ENCODE measurements at places on chromosomes 11 and 22. TPM values are rescaled to one million over a fixed set of nuclear protein-coding genes. Genes with fewer than 3 reads are reported as not detected.
A peak's percentile ranks its signal among the peaks of the same experiment; 100 is the strongest.

- no peak overlapping the region for H3K4me3 ChIP-seq
- H3K27me3 ChIP-seq = peaks cover 41% of the 10 kb centered on the region
- H3K36me3 ChIP-seq = no peaks in the 10 kb centered on the region
- H3K27ac ChIP-seq = no peak overlapping the region
- no peak for DNase-seq
Measured at GRCh38 chr22:49697047-49697446, 130.6 kb downstream of the BRD1 start.

GRCh38 chr22:32413719-32414118, 1.7 kb upstream of the RTCB start:
- peaks cover 34% of the 10 kb centered on the region for H3K4me1 ChIP-seq
- H3K36me3 ChIP-seq = no peaks in the 10 kb centered on the region
- H3K27me3 ChIP-seq = peaks cover 16% of the 10 kb centered on the region
- H3K4me3 ChIP-seq = no peak overlapping the region
- H3K27ac ChIP-seq = no peak overlapping the region
- no peak for DNase-seq

DNA sequence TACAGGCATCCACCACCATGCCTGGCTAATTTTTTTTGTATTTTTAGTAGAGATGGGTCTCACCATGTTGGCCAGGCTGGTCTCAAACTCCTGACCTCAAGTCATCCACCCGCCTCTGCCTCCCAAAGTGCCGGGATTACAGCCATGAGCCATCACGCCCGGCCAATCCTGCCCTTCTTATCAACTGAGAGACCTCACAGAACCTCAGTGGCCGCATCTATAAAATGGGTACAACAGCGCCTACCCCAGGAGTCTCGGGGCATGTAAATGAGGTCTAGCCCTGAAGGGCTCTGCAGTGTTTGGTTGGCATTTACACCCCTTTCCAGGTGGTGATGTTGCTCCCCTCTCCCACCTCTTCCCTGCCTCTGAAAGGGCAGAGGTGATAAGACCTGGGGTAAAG, 11.7 kb downstream of the SYNGR1 start:
- no peaks in the 10 kb centered on the region for H3K36me3 ChIP-seq
- H3K4me3 ChIP-seq = no peak overlapping the region
- peaks cover 11% of the 10 kb centered on the region for H3K4me1 ChIP-seq
- H3K27ac ChIP-seq = no peak overlapping the region

- H3K27me3 ChIP-seq = no peaks in the 10 kb centered on the region
- peak overlapping the region; percentile 99 for H3K27ac ChIP-seq
- peaks cover 28% of the 10 kb centered on the region for H3K36me3 ChIP-seq
Measured at GRCh38 chr11:75563978-75564552, 2.0 kb downstream of the SERPINH1 start.

DNA sequence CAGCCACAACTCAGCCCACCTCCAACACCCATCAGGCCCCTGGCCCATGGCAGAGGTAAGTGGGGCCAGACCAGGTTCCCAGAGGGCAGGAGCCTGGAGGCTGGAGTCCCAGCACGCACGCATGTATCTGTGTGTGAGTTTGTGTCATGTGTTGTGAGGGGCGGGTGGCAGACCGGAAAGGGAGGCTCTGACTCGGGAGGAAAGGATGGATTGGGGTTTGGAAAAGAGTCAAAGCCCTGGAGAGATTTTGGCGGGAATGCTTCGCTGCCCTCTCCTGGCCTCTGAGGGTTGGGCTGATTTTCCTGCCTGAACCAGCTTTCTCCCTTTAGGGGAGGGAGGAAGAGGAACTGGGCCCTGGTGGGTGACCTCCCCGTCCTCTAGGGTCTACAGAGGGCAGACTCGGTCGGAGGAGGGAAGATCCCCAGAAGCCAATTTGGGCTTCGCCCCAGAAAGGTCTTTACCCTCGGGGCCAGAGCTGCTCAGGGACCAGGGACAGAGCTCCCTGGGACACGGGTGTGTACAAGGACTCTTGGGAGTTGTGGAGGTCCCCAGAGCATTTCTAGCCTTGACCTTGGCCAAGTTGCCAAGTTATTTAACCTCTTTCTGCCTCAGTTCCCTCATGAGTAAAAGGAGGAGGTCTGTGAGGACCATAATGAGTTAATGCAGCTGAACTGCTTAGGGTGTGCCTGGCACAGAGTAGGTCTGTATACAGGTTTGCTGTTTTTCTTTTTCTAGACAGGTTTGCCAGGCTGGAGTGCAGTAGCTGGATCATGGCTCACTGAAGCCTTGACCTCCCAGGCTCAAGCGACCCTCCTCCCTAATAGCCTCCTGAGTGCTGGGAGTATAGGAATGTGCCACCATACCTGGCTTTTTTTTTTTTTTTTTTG, 6.9 kb downstream of the C11orf68 start:
- H3K27ac ChIP-seq = peak overlapping the region; percentile 3
- peaks cover 31% of the 10 kb centered on the region for H3K4me1 ChIP-seq
- H3K4me3 ChIP-seq = no peak overlapping the region
- peak; percentile 83 for DNase-seq

GRCh38 chr11:120184946-120185705, 25.7 kb upstream of the OAF start:
- H3K4me3 ChIP-seq = no peak overlapping the region
- H3K27me3 ChIP-seq = no peaks in the 10 kb centered on the region
- no peaks in the 10 kb centered on the region for H3K36me3 ChIP-seq
- peak overlapping the region; percentile 83 for H3K27ac ChIP-seq

GRCh38 chr11:8192016-8192895, 23.4 kb upstream of the RIC3 start:
- H3K27ac ChIP-seq = no peak overlapping the region
- no peaks in the 10 kb centered on the region for H3K36me3 ChIP-seq
- peak; percentile 74 for DNase-seq
- H3K4me3 ChIP-seq = no peak overlapping the region
- H3K27me3 ChIP-seq = no peaks in the 10 kb centered on the region

DNA sequence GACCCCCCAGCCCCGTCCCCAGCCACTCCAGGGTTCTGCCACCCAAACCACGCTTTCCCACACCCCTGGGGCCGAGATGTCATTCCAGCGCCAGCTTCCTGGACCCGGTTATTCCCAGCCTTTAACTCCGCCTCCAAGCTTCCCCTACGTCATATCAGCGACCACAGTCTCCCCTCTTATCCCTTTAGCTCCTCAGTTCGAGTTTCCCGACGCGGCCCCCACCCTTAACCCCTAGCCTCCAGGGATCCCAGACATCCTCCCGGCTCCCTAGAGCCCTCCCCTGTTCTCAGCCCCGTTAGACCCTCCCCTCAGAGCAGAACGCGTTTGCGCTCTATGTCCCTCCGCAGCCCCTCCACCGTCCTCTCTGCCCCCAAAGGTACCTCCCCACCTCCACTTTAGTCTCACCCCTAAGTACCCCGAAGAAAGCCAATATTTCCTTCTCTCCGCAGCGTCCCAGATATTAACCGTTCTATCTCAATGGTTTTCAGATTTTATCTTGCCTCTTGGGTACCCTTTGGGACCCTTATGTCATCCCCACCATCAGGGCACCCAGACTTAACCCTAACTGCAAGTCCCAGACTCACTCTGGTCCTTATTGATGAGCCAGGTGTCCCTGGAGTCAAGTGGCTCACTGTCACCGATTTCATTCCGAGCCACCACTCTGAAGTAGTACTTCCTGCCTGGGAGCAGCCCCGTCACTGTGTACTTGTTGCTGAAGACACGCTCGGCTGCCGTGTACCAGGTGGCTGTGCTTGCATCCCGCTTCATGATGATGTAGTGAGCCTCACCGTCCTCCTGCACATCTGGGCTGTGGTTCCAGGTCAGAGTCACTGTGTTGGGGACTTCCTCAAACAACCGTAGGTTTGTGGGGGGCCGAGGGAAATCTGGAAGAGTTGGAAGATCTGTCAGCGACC, 8.0 kb downstream of the TMEM86A start:
- peaks cover 25% of the 10 kb centered on the region for H3K4me1 ChIP-seq
- peak overlapping the region; percentile 57 for H3K4me3 ChIP-seq
- DNase-seq = peak; percentile 95

- peaks cover 62% of the 10 kb centered on the region for H3K4me1 ChIP-seq
- H3K27me3 ChIP-seq = no peaks in the 10 kb centered on the region
- H3K4me3 ChIP-seq = no peak overlapping the region
- no peak overlapping the region for H3K27ac ChIP-seq
- DNase-seq = no peak
Measured at GRCh38 chr11:130103296-130103814, 33.7 kb downstream of the APLP2 start.

DNA sequence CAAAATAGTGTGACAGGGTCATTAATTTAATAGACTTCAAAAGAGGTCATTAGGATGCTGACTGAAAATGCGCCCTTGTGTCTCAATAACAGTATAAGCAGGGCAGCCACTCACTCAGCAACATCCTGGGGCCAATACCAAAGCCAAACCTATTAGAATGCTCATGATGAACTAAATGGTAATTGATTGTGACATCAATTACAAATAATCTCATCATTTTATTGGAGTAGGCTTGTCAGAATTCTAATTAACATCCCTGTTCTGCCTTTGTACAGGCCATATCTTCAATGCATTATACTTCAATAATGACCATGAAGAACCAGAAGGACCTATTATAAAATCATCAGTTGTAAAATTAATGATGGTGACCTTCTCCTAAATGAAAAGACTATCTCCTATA, 64.2 kb downstream of the DNAJC24 start:
- H3K4me3 ChIP-seq = no peak overlapping the region
- no peaks in the 10 kb centered on the region for H3K27me3 ChIP-seq
- H3K36me3 ChIP-seq = peaks cover 22% of the 10 kb centered on the region
- H3K4me1 ChIP-seq = no peaks in the 10 kb centered on the region
- DNase-seq = no peak

DNA sequence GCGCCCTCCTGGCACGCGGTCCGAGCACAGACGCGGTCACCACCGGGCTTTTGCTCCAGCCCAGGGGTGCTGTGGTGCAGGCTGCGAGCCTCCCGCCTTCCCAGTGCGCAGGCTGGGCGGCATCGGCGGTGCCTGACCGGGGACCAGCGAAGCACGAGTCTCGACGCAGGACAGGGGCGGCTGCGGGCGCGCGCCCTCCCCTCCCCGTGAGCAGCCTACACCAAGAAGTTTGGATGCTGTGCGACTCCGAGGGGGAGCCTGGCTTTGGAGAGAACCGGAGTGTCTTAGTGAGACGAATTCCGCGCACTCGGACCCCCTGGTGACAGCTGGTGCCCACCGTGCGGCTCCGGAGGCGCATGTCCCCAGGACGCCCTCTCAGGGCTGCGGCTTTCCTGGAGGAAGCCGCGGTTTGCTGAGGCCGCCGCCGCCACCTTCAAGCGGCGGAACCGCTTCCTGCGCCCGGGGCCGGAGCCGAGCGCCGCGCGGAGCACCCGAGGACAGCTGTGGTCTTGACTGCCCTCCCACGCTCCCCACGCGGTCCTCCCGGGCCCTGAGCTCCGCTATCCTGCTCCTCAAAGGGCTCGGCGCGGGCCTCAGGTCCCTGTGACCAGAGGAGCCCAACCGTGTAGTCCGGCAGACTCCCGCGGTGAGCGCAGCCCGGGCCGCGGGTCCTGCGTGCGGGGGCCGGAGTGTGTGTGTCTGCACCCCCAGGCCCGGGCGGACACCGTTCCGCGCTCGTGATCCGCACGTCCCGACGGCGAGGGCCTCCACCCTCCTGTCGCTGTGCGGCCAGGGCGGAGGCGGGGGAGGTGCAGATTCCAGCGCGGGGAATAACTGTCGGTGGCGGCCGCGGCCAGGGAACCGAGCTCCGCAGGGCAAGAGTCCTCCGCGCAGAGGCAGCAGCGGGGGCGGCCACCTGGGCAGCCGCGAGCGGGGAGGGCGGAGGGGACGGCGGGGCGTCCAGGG, 1.7 kb downstream of the FGF3 start:
- DNase-seq = no peak
- H3K4me3 ChIP-seq = no peak overlapping the region
- H3K36me3 ChIP-seq = no peaks in the 10 kb centered on the region
- no peak overlapping the region for H3K27ac ChIP-seq

- H3K27me3 ChIP-seq = no peaks in the 10 kb centered on the region
- peaks cover 8% of the 10 kb centered on the region for H3K36me3 ChIP-seq
- no peaks in the 10 kb centered on the region for H3K4me1 ChIP-seq
- no peak overlapping the region for H3K27ac ChIP-seq
- H3K4me3 ChIP-seq = no peak overlapping the region
- no peak for DNase-seq
Measured at GRCh38 chr11:126188332-126189108, 22.9 kb downstream of the RPUSD4 start.

DNA sequence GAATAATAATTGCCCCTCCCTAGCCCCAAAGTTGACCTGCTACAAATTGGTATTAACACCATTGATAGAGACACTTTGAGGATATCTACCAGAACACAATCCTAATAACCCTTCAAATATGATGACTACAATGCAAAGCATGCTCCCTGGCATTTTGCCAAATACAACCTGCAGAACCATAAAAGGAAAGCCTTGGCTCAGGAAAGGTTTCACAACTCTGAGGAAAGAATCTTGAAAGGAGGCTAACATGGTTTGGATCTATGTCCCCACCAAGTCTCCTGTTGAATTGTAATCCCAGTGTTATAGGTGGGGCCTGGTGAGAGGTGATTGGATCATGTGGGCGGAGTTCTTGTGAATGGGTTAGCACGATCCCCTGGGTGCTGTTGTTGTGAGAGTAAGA, 140.4 kb upstream of the ARHGAP42 start:
- no peak for DNase-seq
- no peaks in the 10 kb centered on the region for H3K36me3 ChIP-seq
- H3K4me3 ChIP-seq = no peak overlapping the region
- H3K27me3 ChIP-seq = no peaks in the 10 kb centered on the region

Gene OR51B5
- polyA plus RNA-seq = not detected

Gene FXYD2
- polyA plus RNA-seq = 7.8 TPM

Gene ZNF202
- 3.8 TPM for polyA plus RNA-seq

Gene RHOD
- 34.4 TPM for polyA plus RNA-seq

Gene APBB1
- polyA plus RNA-seq = 19.5 TPM

Gene ANO5
- polyA plus RNA-seq = 0.92 TPM
